ENCODE measurements at places on chromosomes 11 and 22.
A peak's percentile ranks its signal among the peaks of the same experiment; 100 is the strongest.

GRCh38 chr11:130145975-130146776 is 13.4 kb upstream of the ST14 start:
- H3K27ac ChIP-seq, result no peak overlapping the region
- H3K4me1 ChIP-seq, result peaks cover 19% of the 10 kb centered on the region
- DNase-seq, result no peak
- no peak overlapping the region for H3K4me3 ChIP-seq

GRCh38 chr11:99554232-99554903 is 533.6 kb downstream of the CNTN5 start:
- H3K27me3 ChIP-seq, result no peaks in the 10 kb centered on the region
- H3K27ac ChIP-seq, result no peak overlapping the region
- H3K36me3 ChIP-seq, result no peaks in the 10 kb centered on the region
- H3K4me1 ChIP-seq, result no peaks in the 10 kb centered on the region
- DNase-seq, result no peak

DNA sequence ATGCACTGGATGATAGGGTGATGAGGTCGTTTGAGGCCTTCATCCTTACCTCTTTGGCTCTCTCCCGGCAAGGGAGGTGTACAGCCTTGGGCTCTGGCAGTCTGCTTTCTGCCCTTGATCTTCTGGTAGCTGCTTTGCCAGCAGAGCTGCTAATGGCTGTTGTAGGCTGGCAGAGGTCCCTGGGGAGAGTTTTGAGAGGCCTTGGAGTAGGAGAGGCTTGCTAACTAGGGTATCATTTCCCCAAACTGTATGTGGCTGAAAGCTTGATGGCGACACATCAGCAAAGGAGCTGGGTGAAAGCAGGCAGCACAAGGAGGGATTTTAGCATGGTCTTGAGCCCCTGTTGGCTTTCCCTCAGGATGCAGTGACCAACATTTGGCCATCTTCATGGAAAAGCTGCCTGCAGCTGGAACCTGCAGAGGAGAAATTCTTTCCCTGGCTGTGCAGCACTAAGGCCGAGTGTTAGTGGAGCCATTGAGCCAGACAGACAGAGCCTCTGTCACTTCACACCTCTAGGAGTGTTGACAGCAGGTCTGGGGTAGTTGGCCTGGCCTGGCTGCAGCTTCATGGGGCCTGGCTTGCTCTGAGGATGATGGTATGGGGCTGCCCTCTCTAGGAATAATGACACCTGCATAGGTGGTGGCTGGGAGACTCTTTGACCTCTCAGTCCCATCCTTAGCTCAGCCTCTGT is 3.5 kb upstream of the AMPD3 start:
- no peaks in the 10 kb centered on the region for H3K36me3 ChIP-seq
- H3K4me1 ChIP-seq, result peaks cover 57% of the 10 kb centered on the region

DNA sequence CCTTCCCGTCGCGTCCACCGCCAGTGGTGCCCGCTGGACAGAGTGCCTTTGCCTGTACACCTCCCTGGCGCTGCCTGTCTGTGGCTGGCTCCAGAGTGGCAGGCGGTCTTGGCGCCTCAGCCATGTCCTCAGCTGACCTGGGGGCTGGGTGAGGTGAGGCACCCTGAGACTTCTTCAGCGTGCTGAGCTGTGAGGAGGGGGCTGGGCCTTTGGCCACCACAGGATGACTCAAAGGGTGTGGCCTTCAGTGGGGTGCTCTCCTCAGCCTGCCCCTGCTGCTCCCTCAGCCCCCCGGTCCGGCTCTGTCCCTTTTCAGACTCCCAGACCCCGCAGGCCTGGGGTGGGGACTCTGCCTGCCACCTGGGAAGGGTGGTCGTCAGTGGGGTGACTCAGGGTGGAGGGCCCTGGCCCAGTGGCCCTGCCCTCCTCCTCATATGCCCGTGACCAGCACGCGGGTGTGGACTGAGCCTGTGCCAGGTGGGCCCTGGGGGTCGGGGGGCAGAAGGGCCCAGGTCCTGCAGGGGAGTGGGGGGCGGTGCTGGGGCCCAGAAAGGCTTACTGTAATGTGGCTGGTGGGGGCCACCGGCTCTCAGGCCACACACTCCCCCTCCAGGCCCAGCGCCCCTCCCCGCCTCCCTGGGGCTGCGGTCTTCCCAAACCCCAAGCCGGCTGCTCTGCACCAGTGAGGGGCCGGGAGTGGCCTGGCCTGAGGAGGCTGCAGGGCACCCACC is 15.9 kb downstream of the CRELD2 start:
- H3K36me3 ChIP-seq, result no peaks in the 10 kb centered on the region
- H3K27me3 ChIP-seq, result no peaks in the 10 kb centered on the region

- H3K4me3 ChIP-seq, result no peak overlapping the region
- no peak overlapping the region for H3K27ac ChIP-seq
- no peaks in the 10 kb centered on the region for H3K27me3 ChIP-seq
- H3K4me1 ChIP-seq, result no peaks in the 10 kb centered on the region
- no peaks in the 10 kb centered on the region for H3K36me3 ChIP-seq
- DNase-seq, result peak; percentile 28
Observed at GRCh38 chr11:8247312-8247711, 16.4 kb downstream of the LMO1 start.

DNA sequence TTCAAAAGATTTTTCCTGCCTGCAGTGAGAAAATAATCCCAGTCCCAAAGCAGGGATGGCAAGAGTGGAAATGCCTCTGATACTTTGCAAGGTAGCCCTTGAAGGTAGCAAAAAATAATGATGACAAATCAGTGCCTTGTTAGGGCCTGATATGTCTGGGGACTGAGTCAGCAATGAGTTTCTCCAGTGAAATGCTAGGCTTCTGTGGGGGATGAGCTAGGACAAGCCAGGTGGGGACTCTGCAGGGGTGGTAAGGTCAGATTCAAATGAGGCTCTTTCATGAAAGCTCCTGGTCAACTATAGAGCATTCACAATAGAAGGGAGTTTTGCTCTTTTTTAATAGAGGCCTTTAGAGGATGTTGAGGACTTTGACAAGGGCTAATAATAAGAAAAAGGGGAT is 77.7 kb downstream of the ME3 start:
- H3K36me3 ChIP-seq, result no peaks in the 10 kb centered on the region
- DNase-seq, result no peak
- H3K27me3 ChIP-seq, result no peaks in the 10 kb centered on the region
